ENCODE measurements at places on chromosomes 5 and 9.

GRCh38 chr5:78971998-78972397 is 13.1 kb downstream of the ARSB start:
- no peak for DNase-seq

- no peak for DNase-seq
Measured at GRCh38 chr9:100549048-100549447, 28.8 kb upstream of the CAVIN4 start.

DNA sequence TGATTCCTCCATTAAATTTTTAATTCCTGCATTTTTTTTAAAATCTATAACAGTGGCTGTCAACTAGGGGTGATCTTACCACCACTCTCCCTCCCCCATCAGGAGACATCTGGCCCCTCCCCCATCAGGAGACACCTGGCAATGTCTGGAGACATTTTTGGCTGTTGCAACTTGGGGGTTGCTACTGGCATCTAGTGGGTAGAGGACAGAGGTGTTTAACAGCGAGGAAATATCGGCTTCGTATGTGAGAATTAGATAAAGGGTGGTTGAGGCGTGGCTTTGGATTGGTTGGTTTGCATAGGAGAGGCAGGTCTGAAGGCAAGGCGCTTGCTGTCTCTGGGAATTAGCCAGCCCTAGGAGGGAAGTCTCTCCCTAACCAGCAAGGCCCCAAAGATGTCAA is 10.5 kb downstream of the CDHR2 start:
- DNase-seq: no peak

DNA sequence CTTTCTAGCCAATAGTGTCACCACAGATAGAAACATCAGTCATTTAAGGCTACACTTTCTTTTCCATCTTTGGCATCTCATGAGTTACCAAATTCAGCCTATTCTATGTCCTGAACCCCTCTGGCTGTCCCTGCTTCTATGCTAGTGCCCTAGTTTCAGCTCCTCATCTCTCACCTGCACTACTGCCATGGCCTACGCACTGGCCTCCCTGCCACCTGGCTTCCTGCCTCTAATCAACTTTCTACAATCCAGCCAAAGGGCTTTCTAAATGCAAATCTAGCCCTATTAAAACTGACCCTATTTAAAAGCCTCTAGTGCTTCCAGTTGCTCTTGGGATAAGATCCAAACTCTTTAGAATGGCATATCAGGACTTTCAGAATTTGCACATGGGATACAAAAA is 482.9 kb downstream of the TMEM38B start:
- no peak for DNase-seq

DNA sequence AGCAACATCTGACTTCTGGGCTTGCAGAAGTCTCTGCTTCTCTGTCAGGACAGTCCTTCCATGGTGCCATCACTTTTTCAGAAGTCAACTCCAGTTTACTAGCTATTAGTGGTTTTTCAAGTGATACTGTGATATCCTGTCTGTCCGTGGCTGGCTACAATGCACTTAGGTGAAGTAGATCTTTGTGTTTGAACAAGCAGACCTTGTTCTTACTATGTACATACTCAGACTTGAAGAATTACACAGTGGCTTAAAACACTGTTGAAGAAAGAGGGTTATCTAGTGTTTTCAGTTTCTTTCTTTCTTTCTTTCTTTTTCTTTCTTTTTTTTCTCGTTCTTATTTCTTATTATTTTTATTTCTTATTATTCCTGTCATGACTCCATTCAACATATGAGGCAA is 228.7 kb downstream of the NTRK2 start:
- no peak for DNase-seq

GRCh38 chr9:83794051-83794450 is 23.5 kb downstream of the GKAP1 start:
- DNase-seq: no peak

- no peak for DNase-seq
Measured at GRCh38 chr5:10427201-10427600, 14.5 kb upstream of the ROPN1L start.

GRCh38 chr5:73120222-73121118 is at the start of gene TMEM171:
Gene TMEM171 (plus strand): TSS chr5:73120575. CDS start chr5:73123374, 2,799 bp downstream.
- DNase-seq: no peak

GRCh38 chr5:131068893-131069643 is 96.0 kb downstream of the HINT1 start:
- peak; percentile 32 for DNase-seq

DNA sequence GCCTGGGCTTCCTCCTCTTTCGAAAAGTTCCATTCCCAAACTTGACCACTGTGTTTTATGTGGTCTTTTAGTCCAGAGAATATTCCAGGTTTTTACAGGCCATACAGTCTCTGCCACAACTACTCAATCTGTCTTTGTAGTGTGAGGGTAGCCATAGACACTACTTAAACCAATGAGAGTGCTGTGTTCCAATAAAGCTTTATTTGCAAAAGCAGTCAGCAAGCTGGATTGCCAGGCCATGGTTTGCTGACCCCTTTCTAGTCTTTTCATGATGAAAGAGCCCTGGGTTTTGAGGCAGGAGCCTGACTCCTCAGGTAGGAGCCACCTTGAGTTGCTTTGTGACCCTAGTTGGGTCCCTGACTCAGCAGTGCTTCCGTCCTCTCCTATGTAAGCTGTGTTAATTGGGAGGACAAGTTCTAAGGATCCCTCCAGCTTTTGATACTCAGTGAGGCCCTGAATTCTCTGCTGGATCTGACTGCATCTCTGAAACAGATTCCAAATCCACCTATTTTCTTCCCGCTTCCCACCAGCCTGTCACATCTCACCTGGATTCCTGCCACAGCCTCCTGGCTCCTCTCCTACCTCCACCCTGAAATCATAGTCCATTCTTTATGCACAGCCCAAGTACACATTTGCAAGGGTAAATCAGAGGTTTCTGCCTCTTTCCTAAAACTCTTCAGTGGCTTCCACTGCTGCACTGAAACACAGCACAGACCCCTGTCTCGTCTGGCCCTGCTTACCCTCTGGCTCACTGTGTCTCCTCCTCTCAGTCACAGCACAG is 13.5 kb downstream of the GALNT10 start:
- no peak for DNase-seq

DNA sequence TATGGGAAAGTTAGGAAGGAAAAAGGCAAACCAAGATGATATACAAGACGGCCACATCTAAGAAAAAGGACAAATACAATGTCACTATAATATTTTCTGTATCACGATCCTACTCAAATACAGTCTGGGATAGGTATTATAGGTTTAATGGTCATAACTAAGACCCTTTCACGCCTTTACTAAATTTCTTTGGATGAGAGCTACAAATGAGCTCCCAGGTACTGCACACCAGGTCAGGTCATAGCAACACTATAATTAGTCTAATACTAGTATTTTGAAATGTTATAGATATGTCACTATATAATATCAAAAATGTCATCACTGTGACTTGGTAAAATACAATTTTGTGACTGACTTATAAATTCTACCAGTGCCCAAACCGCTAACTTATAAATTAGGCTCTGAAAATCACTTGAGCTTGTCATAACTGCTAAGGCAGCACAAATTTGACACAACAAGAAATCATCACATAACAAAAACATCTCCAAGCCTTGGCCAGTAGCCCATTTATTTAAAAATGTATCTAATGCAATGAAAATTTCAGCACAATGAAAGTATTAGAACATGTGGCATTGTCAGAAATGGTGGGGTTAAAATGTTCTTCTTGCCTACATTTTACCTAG is 6.9 kb downstream of the SELENOP start:
- DNase-seq: no peak

GRCh38 chr5:1788828-1789227 is 10.8 kb downstream of the MRPL36 start:
- no peak for DNase-seq

DNA sequence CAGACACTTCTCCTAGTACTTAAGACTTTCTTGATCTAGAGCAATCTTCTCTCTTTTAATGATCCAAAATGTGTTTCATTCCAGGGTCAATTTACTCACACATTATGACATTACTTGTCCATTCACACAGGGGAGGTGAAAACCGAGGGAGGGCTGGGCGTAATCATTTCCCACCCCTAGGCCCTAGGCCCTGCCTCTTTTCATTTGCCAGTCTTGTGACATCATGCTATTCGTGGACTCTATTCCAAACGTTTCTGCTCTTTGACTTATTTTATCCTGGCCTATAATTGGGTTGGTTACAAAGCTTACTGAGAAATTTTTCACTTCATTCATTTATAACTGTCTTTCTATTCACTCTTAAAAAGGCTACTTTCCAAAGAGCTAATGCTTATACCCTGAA is 2.4 kb downstream of the DCAF12 start:
- DNase-seq: no peak

- DNase-seq: no peak
Measured at GRCh38 chr5:56683281-56683680, 132.1 kb upstream of the MAP3K1 start.

GRCh38 chr5:171931163-171931562 is 75.3 kb downstream of the FBXW11 start:
- no peak for DNase-seq

DNA sequence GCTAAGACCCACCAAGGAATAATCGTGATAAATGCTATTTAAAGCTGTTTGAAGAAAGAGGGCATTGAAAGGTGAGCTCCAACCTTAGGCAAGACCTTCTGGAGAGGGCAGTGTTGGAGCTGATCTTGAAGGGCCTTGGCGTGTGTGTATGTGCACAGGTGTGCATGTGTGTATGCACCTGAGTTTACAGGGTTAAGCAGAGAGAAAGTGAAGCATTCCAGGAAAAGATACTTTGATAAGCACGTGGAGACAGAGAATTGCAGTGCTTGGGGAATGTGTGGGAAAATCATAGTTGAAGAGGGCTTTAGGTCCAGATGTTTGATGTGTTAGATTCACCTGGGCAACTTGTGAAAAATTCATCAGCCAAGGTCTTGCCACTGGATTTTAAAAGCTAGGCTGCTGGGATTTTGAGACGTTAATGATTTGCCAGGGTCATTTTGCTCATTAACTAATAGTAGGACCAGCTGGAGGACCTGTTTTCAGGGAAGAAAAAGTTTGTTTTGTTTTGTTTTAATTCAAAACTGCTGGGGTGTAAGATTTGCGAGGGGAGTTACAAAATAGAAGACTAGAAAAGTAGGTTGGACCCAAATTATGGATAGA is 78.3 kb upstream of the ANKRD55 start:
- DNase-seq: no peak

GRCh38 chr9:128494108-128494745 is 10.3 kb upstream of the GLE1 start:
- DNase-seq: no peak

Data from activated T-cell treated with anti-CD3 and anti-CD28 coated beads for 24 hours (primary cell).